GM23338 (cell line): ENCODE measurements at places on chromosomes 12 and 14.
A peak's percentile ranks its signal among the peaks of the same experiment; 100 is the strongest.

- DNase-seq: peak; percentile 84
Measured at GRCh38 chr12:132523576-132524331, 33.8 kb downstream of the FBRSL1 start.

GRCh38 chr14:64758691-64759554, 54.7 kb downstream of the PLEKHG3 start:
- DNase-seq: no peak

DNA sequence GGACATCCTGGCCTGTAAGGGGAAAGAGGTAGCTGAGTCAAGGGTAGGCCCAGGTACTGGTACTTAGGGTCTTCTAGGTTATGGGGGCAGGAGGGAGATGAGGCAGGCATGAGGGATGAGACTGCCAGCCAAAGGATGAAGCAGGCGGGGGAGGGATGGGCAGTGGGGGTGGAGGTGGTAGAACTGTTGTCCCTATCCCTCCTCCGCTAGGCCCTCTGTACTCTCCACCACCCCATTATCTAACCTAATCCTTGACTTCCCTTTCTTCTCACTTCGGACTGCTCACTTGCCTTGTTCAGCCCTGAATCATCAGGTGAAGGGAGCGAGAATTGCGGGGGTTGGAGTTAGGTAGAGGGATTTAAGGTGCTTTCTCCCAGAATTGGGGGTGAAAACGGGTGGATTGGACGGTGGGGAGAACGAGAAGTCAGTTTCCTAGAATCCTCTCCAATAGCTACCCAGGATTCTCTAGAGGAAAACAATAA, 562 bp downstream of the PAN2 start:
- no peak for DNase-seq

GRCh38 chr12:82120901-82121300, 237.3 kb downstream of the CCDC59 start:
- no peak for DNase-seq

DNA sequence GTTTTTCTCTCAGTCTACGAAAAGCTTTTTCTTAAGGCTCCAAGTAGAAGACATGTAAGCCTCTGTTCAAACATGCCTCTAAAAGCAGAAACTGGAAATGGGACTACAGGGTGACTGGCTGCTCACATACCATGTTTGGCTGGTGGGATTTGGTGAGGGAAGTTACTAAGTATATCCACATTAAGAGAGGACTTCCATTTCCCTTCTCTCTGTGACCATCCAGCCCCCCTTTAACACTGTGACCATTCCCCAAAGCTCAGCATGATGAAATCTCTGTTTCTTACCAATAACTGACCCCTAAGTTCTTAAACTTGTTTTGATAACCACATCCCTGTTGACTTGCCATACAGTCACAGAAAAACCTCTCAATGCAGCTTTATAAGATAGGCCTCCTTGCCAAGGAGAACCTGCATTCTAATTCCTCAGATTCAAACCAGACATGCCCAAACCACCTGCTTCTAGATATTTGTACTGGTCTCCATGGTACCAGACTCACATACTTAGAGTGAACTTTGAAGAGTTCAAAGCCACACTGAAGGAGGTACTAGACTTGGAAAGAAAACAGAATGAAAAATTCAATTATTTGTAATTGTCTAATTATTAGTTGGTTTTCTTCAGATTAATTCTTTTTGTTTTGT, 102.2 kb downstream of the VEZT start:
- DNase-seq: no peak

- DNase-seq: no peak
Measured at GRCh38 chr14:76307786-76308780, 67.9 kb upstream of the ESRRB start.
